ENCODE measurements at places on chromosomes 1 and 21. TPM values are rescaled to one million over a fixed set of nuclear protein-coding genes. Genes with fewer than 3 reads are reported as not detected.

- no peaks in the 10 kb centered on the region for H3K4me1 ChIP-seq
- no peaks in the 10 kb centered on the region for H3K36me3 ChIP-seq
- H3K27me3 ChIP-seq, result no peaks in the 10 kb centered on the region
- H3K27ac ChIP-seq, result peak overlapping the region; percentile 52
- H3K4me3 ChIP-seq, result no peak overlapping the region
Measured at GRCh38 chr1:176656257-176656995, 193.5 kb downstream of the PAPPA2 start.

CSMD2 gene
- 0.18 TPM for total RNA-seq

DNA sequence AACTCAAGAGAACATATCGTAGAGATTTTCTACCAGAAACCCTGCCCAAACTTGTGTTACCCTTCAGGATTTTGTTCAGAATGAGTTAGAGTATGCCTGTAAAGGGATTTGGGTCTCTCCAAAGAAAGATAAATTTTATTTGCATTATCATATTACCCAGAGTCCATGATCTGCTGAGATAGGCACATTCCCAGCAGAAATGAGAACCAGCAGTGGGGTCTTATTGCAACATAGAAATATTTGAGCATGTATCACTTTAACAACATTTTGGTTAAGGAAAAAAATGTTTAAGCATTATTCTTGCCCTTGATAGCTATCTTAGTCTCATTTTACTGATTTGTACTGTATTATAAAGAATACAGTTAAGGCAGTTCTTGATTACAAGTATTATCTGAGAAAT, 10.6 kb downstream of the VCAM1 start:
- H3K36me3 ChIP-seq, result no peaks in the 10 kb centered on the region
- DNase-seq, result no peak
- no peak overlapping the region for H3K4me3 ChIP-seq
- peaks cover 2% of the 10 kb centered on the region for H3K4me1 ChIP-seq

GRCh38 chr1:186841599-186841998, 12.8 kb downstream of the PLA2G4A start:
- H3K27ac ChIP-seq, result no peak overlapping the region
- H3K4me1 ChIP-seq, result peaks cover 37% of the 10 kb centered on the region
- H3K36me3 ChIP-seq, result no peaks in the 10 kb centered on the region
- H3K27me3 ChIP-seq, result no peaks in the 10 kb centered on the region
- no peak overlapping the region for H3K4me3 ChIP-seq

JAM2 gene
- 2.0 TPM for total RNA-seq

CELA2A gene
- not detected for total RNA-seq

HECTD3 gene
- total RNA-seq, result 57.6 TPM

MATN1 gene
- total RNA-seq, result not detected

BACE2 gene
- 37.7 TPM for total RNA-seq

VWA1 gene
- 14.5 TPM for total RNA-seq

All from suprapubic skin (tissue), 4 donors.